ENCODE measurements at places on chromosomes 6 and 20.

DNA sequence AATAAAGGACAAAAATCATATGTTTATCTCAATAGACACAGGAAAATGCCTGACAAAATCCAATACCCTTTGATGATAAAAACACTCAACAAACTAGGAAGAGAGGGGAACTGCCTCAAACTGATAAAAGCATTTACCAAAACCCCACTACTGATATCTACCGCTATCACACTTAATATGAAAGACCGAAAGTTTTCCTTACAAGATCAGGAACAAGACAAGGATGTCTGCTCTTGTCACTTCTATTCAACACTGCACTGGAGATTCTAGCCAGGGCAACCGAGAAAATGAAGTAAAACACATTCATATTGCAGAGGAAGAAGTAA, 25.1 kb downstream of the GZF1 start:
- no peak for DNase-seq

DNA sequence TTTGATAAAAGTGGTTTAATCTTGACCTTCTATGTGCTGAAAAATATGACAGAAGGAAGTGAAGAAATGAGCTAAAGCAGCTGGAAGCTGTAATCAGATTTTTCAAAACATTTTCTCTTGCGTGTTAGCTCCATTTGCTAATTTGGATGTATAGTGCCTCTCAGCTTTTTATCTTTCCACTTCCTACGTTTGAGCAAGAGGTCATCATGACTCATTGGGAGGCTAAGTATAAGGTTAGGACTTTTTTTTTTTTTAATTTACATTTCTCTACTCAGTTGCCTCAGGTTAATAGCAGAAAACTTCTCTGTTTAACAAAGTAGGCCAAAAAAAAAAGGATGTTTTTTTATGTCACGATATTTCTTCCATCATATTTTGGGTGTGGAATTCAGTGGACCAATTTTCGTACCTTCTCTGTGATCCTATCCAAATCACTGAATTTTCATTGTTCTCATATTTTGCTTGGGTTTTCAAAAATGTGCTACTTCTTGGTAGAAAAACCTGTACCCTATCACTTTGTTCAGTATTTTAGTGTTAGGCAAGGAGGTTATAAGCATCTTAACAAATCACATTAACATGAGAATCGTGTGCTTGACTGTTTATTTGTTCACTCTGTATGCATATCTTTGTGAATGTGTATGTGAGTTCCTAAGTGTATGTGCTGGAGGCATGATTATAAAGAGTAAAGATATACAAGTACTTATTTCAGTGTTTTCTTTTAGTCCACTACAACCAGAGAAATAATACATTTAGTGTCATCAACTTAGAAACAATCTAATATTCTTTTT, 1028.3 kb upstream of the EYS start:
- DNase-seq = no peak

GRCh38 chr6:53845280-53846195, 50.7 kb downstream of the LRRC1 start:
- no peak for DNase-seq

DNA sequence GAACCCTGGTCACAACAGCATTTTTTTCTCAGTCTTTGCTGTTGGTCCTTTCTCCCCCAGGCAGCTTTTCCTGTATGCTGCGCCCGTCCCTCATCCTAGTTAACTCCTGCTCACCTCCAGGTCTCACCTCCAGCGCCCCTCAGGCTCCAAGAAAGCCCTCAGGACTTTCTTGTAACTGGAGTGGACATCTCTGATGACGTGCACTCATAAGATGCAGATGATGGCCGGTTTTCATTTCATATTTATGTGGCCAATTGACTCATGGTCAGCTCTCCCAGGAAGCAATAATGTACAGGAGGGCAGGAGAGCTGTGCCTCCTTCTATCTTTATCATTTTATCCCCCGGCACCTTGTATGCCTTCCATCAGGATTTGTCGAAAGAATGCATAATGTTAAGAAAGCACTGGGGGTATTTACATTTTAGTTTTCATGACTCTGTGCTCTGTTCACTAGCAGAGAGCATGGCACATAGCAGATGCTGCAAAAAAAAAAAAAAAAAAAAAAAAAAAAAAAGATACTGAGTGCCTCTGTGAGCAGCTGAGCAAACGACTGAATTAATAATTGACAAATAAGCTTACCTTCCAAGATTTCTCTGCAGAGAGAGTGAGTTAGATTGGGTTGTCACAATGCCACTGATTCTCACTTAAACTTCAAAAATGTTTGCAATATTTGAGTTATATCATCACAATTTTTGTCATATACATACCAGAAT, 170.2 kb downstream of the DOK5 start:
- DNase-seq = no peak

GRCh38 chr6:81806793-81807565, 54.5 kb upstream of the TENT5A start:
- DNase-seq = no peak

DNA sequence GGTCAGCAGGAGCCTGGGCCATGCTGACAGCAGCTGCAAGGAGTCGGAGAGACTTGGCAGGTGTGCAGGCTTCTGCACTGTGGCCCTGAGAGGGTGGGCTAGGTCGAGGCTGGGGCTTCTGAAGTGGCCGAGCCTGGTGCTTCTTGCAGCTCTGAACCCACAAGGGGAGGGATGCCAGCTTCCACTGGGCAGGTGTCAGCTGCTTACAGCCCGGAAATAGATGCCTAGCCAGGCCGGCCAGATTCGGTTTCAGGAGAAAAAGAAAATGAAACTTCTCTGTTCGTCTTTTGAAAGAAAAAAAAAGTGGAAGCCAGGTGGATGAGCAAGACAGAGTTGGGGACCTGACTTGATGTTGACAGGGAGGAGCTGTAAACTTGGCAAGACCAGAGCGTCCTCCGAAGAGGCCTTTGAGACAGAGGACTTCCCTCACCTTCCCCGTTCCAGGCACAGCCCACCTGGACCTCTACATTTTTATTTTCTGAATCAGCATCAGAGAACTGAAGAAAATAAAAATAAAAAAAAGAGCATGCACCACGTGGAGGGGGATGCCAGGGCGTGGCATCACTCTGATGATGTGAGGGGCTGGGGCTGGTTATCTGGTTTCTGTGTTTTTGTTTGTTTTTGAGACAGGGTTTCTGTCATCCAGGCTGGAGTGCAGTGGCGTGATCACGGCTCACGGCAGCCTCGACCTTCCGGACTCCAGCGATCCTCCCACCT, at the start of gene ZBP1:
Gene ZBP1, minus strand, starts transcription at position 153 of the 717 bp plus-strand sequence. Its CDS starts 131 bp downstream, at position 22.
- no peak for DNase-seq

Data from stimulated activated CD4-positive, alpha-beta T cell treated with anti-CD3 and anti-CD28 coated beads, Interleukin-1b, Interleukin-23, amount 100 ng/mL, for 4 hours (primary cell).